Neural crest cell (in vitro differentiated cells): ENCODE measurements at places on chromosomes 3 and 15.

DNA sequence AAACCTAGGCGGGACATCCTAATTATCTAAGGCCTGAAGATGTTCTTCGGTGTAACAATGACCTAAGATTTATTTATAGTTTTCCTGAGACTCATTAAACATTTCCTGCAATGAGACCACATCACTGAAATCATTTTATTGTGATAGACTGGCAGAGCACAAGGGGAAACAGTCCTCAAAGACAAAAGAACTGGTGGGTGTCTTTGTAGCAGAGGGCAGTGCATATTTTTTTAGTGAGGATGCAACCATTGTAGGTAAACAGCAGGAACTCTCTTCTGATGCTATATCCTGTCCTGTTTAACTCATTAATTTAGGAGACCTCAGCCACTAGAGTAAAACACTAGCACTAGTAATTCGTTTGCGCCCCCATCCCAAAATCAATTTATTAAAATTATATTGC lies 100.0 kb downstream of the MAGI1 start:
- no peak for DNase-seq

DNA sequence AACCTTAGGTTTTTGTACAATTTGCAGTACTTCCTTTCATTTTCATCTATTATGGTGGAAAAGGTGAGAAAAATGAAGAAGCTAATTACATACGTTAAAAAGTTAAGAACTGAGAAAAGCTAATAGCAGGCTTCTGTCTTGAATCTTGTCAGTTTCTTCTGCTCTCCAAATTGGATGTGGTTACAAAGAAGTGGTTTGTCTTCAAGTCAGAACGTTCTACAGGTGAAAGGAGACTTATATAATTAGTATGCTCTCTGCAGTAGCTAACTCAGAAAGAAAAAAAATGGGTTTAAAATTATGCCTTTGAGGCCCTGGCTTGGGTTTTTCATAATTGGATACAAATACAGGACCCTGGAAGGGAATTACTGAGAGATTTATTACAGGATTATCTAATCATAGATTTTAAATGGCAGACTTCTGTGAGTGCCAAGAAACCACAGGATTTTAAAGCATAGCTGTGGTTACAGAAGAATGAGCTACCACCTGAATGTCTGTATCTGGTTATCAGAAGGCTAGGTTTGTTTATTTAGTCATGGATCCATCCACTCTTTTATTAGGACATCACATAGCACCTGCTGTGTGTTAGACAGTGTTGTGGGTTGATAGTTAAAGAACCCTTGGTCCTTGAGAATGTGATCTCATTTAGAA lies 528.1 kb upstream of the MCTP2 start:
- DNase-seq, result no peak

DNA sequence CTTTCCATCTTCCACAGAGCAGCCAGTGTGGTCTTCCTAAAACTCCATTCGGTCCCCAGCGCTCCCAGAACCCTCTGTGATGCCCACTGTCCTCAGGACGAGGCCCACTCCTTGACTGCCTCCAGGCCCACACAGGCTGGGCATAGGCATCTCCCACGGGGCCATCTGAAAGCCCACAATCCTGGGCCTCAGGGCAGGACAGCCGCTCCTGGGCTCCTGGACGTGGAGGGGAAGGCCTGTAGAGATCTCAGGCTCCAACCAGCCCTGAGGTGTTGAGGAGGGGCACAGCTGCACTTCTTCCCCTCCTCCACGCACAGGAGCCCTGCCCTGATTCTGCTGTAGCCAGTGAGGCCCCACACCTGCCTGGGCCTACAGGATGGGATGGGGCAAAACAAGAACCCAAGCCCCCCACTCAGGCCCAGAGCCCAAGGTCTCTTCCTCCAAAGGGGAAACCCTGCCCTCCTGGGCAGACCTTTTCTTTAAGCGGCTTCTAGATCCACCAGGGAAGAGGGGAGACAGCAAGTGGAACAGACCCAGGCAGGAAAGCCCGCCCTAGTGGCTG lies 25.9 kb downstream of the SHISA5 start:
- DNase-seq, result no peak

DNA sequence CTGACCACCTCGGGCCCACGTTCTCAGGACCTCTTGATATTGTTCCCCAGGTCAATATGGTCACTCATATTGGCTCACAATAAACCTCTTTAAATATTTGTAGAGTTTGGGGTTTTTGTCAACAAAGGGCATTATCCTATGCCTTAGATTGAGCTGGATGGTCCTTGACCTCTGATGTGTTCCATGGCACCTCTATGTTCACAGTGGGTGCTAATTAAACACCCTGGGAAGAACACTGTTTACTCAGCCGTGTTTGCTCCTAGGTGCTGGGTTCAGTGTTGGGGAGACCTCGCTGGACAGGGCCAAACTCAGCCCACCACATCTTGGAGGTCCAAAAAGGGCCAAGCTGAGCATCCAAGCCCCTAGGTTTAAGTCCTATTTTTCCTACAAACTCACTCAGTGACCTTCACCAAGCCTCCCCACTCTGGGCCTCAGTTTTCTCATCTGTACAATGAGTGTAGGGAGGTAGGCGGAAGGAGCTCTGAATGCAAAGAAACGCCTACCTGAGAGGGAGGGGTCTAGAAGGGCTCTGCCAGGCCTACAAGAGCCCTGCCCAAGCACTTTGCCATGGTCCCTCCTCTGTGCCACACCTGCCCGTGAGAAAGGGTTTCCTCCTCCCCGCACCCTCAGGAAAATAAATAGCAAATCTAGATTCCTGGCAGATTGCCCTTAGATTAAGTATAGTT lies 7.2 kb downstream of the FAM174B start:
- no peak for DNase-seq

GRCh38 chr3:14803981-14804834 lies 14.6 kb upstream of the FGD5 start:
- DNase-seq, result no peak

- DNase-seq, result no peak
These were observed 29.3 kb downstream of the ASTE1 start for GRCh38 chr3:130997289-130997688.

DNA sequence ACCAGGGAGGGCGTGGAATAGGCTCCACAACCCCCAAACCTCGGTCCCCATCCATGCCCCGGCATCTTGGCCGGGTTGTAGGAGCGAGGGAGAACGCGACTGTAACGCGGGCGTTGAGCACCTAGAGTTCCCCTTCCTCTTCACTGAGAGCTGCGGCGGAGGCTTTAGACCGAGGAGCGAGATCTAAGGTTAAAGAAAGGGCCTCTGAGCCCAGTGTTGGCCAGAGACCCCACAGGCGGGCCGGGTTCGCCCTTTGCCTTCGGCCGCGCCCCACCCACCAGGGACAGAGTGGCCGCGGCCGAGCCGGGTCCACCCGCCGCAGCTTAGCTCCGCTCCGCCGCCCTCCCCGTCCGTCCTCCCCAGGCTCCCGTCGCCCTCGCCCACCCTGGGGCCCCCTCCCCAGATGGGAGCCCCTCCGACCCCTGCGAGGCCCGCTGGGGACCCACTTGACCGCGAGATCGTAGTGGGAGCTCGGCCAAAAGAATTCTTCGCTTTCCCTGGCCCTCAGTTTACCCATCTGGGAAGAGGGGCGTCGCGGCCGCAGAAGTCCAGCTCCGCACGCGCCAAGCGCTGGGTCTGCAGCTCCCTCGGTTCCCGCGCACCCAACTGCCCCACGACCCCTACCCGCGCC lies 425 bp downstream of the ANPEP start:
- DNase-seq, result no peak

DNA sequence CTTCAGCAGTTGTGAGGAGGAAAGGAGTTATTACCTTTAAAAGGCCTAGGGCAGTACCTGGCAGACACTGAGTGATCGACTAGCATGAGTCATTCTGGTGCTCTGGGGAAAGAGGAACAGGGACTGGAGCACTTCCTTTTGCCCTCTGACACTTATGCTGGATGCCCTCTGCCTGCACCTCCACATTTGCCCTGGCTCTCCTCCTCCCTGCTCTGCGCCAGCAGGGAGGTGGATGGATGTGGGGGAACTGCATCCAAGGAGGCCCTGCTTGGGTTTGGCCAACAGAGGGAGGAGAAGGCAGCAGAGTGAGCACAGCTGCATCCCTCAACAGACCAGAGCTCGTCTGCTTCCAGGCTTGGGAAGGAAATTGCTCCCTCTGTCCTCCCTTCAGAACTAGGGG lies 75.0 kb downstream of the SEMA5B start:
- DNase-seq, result no peak

- no peak for DNase-seq
These were observed 74.0 kb downstream of the POLR2M start for GRCh38 chr15:57780471-57780870.

- no peak for DNase-seq
These were observed 54.2 kb downstream of the MAP4 start for GRCh38 chr3:47961815-47962606.

GRCh38 chr3:150319900-150320299 lies 88.2 kb upstream of the TSC22D2 start:
- no peak for DNase-seq

DNA sequence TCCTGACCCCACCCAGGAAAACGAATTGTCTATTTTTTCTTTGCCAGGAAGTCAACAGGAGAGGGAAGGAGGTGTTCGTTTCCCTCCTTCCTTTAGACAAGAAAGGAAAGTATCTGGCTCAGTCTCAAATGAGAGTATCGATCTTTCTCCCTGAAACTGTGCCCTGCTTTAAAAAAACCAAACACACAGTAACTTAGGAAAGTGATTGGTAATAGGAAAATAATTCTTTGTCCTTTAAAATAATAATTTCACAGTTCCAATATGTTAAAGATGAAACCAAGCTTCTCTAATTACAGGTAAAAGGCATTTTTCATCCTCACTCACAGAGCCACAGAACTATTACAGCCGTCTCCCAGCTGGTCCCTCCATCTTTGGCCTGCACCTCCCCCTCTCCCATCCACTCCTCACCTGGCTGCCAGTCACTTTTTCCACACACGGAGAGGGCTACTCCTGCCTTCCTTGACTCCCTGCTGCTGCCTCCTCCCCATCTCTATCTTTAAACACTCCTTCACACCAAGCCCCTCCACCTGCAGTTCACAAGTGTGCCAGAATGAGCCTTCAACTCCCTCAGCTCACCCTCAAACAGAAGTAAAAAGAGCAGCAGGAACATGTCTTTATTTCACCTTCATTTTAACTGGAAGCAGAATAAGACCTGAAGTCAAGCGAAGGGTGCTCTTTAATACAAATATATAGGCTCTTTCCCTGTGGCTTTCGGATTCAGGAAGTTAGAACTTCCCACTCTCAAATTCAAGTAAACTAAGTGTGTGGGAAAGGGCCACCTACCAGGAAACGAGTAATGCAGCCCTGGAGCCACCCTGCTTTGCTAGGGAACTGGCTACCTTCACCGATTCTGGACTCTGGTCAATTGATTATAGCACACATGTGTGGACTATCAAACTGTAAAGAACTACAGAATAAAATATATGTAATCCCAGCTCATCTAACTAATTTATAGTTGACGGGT lies 116.4 kb downstream of the SENP2 start:
- DNase-seq, result no peak

- DNase-seq, result no peak
These were observed 15.8 kb upstream of the CASR start for GRCh38 chr3:122167630-122168029.

DNA sequence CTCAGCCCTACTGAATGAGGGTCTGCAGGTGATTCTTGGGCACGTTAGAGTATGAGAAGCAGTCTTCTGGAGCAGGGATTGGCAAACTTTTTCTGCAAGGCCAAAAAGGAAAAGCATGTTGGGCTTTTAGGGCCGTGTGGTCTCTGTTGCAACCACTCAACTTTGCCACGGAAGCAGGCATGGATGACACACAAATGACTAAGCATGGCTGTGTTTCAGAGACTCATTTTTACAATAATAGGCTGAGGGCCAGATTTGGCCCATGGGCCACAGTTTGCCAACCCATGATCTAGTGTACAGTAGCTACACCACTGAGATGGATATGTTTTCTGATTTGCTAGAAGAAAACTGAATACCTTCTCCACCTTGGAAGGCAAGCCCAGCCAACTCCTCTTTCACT lies 66.1 kb upstream of the PRICKLE2 start:
- DNase-seq, result no peak
